Cortex of kidney (tissue), 1 donor: ENCODE measurements at places on chromosomes 6 and 20.

DNA sequence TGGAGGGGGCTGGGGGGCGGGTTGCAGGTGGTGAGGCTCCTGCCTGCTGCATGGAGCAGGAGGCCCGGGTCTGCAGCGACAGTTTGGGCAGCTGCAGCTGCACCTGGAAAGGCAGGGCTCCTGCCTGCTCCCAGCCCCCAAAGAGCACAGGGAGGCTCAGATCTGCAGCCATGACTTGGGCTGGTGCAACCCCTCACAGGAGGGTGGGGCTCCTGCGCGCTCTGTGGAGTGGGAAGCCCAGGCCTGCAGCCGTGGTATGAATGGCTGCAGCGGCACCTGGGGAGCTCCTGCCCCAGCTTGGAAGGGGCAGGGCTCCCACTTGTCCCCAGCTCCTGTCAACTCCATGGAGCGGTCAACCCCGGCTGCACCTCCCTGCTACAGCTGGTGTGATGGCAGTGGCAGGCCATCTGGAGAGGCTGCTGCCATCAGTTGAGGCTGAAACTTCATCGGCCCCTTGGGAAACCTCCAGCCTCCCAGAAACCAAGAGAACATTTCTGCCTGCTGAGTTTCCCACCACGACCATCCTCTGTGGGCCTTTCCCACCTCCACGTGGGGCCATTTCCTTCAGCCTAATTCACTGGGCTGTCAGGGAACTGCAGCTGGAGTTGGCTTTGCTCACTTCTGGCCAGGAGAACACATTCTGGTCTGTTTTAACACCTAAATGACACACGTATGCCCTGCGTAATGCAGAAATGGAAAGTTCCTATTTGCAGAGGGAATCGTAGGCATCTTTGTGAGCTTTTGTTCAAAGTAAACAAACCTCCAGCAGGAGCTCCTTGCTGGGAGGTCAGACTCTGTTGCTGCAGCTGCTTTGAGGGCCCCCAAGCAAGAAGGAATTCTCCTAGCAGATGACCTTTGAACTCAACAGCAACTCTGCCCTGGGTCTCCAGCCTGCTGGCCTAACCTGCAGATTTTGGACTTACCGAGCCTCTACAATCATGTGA lies 429.0 kb downstream of the PREX1 start:
- DNase-seq: no peak

GRCh38 chr20:34083137-34083536 lies 28.9 kb downstream of the EIF2S2 start:
- no peak for DNase-seq

DNA sequence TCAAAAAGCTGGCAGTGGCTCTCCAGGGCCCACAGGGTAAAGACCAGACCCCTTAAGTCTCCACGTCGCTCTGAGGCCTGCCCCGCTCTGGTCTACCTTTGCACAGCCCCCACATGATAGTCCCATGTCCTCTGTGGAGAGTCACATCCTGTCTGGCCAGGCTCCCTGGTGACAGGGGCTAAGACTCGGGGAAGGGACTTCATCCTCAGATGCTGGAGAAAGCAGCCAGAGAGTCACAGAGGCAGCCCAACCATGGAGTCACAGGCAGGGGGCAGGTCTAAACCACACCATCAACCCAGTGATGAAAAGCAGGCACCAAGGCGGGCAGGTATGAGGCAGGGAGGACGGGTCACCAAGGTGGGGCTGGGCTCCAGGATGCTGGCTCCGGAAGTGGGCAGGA lies 62.2 kb downstream of the SLC22A23 start:
- no peak for DNase-seq

DNA sequence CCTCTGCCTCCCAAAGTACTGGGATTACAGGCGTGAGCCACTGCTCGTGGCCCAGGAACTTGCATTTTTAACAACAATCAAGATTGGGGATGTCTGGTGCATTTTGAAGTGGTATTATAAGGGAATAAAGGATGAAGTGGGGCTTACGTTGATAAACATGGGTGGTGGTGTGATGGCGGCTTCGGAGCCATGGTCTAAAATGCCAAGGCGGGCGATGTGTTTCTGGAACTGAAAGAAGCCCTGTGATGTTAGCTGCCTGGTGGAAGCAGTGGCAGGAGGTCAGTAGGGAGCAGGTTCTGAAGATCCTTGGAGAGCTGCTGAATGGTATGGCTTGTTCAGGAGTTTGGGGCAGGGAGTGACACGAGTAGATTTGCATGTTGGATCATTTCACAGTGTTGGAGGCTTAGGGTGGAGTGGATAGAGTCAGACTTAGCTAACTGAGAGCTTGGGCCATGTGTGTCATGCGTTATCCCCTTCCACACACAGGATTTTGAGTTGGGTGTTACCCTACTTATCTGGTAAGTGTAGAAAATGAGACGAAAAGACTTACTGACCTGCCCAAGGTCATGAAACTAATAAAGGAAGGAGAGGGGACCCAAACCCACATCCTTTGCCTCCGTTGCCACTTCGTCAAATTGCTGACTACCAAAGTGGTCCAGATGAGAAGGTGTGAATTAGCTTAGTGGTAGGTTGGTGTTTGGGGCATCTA lies 1.5 kb downstream of the NELFCD start:
- no peak for DNase-seq

GRCh38 chr6:130560231-130560630 lies 194.4 kb downstream of the TMEM200A start:
- no peak for DNase-seq

DNA sequence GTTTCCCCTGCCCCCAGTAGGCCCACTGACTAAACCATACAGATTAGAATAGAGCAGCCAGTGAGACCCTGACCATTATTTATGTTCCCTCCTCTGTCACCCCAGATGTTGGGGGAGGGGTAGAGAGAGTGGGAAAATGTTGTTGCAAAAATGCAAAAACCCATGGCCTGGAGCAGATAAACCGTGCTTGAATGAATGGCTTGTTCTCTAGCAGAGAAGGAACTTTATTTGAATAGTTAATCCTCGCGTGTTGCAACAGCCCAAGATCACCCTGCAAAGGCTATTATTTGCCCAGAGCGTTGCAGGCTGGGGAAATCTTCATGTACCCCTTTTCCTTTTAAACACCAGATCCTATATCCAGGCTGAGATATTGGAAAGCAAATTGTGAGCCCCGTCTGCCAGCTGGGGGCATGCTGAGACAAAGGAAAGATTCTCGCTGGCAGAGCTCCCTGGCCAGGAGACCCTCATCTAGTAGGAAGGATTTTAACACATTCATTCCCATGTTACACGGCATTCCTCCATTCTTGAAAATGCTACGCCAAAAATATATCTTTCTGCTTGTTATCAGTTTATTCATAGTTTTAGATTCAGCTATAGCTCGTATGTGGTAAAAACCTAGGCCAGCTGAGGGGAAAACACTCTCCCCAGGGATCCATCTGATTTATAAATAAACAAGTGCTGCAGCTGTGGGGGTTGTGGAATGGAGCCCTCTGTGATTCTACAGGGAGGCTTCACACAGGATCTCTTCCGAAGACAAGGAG lies 53.0 kb downstream of the LINC00237 start:
- no peak for DNase-seq

DNA sequence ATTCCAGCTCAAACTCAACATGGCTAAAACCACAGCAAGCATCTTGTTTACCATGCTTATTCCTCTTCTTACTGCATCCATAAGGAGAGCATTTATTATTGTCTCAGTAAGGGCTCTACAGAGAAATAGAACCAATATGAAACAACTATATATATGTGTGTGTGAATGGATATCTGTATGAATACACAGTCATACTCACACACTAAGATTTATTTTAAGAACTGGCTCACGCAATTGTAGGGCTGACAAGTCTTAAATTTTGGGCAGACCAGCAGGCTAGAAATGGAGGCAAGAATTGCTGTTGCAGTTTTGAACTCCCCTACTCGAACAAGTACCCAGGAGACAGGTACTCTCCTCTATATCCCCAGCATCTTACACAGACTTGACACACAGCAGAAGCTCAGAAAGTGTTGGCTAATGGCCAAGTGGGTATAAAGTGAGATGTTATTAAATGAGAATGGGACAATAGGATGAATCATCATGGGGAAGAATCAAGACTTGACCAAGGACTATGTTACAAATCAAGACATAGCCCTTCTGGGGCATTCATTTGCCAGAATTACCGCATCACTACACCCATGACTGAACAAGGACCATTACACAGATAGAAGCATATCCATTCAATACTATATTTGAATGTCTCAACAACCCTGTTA lies 13.0 kb downstream of the ZHX3 start:
- DNase-seq: no peak

- DNase-seq: no peak
These were observed 105.0 kb upstream of the BEND6 start for GRCh38 chr6:56849896-56850295.

DNA sequence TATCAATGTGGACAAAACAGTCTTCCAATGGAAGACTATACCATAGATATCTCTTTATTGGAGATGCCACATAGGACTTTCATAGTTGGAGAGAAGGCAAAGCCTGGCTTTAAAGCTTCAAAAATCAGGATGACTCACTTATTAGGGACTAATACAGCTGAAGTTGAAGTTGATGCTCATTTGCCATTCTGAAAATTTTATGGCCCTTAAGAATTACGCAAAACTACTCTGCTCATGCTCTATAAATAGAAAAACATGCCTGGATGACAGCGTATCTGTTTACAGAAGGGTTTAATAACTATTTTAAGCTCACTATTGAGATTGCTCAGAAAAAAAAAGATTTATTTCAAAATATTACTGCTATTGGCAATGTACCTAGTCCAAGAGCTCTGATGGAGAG lies 155.5 kb upstream of the DST start:
- no peak for DNase-seq

GRCh38 chr20:38608188-38608587 lies 6.6 kb downstream of the ARHGAP40 start:
- DNase-seq: no peak

- no peak for DNase-seq
These were observed 47.4 kb downstream of the SLC23A2 start for GRCh38 chr20:4953881-4954280.

GRCh38 chr20:62999580-62999979 lies 7.2 kb downstream of the BHLHE23 start:
- DNase-seq: no peak

DNA sequence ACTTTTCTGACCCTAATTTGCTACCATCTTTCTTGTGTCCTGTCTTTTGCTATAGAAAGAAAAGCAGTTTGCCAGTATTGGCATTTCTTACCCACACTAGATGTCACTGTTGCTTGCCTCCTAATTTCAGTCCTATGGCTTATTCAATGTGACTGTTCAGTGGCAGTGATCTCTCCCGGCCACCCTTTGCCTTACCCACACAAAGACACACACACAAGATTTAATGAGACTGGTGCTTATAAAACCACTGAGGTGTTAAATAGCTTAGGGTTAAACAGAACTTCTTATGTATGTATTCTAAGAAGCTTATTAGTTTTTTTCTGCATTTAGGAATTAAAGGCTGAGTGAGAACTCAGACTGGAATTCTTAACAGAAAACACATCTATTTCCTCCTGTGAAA lies 233.6 kb upstream of the ASCC3 start:
- no peak for DNase-seq

DNA sequence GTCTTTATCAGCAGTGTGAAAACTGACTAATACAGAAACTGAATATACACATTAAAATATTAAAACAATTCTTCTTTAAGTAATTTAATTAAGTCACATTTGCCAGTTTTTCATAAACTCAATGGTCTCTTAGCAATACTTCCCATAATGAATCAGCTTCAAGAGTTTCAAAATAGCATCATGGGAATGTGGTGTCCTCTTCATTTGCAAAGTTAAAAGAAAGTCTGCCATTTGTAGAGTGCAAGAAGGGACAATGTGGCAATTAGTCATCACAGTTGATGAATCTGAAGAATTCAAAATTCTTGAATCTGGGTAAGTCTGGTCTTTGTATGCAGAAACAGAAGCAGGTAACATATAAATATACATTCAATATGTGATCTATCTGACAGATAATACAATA lies 38.7 kb downstream of the SYNE1 start:
- no peak for DNase-seq

GRCh38 chr6:2196079-2196679 lies 49.2 kb downstream of the GMDS start:
- no peak for DNase-seq

GRCh38 chr6:91708534-91708933 lies 1121.7 kb upstream of the MAP3K7 start:
- no peak for DNase-seq

- DNase-seq: no peak
These were observed 284.4 kb upstream of the RNF24 start for GRCh38 chr20:4299773-4300172.

DNA sequence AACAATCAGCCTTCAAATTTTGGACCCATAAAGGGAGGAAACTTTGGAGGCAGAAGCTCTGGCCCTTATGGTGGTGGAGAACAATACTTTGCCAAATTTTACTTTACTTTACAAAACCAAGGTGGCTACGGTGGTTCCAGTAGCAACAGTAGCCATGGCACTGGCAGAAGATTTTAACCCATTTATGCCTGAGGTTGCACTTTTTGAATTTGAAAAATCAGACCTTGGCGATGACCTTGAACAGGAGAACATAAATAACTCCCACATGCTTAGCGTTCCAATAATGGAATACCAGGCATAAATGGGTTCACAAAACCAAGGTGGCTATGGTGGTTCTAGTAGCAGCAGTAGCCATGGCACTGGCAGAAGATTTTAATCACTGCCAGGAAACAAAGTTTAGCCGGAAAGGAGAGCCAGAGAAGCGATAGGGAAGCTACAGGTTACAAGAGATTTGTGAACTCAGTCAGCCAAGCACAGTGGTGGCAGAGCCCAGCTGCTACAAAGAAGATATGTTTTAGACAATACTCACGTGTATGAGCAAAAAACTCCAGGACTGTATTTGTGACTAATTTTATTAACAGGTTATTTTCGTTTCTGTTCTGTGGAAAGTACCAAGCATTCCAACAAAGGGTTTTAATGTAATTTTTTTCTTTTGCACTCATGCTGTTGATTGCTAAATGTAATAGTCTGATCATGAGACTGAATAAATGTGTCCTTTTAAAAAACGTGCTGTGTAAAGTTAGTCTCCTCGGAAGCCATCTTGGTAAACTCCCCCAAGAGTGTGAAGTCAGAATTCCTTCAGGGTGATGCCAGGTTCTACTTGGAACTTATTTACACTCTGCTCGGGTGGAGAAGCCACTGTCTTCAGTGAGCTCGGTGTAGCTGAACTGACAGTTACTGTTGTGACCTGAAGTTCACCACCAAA lies 6.7 kb downstream of the SFT2D1 start:
- DNase-seq: no peak

DNA sequence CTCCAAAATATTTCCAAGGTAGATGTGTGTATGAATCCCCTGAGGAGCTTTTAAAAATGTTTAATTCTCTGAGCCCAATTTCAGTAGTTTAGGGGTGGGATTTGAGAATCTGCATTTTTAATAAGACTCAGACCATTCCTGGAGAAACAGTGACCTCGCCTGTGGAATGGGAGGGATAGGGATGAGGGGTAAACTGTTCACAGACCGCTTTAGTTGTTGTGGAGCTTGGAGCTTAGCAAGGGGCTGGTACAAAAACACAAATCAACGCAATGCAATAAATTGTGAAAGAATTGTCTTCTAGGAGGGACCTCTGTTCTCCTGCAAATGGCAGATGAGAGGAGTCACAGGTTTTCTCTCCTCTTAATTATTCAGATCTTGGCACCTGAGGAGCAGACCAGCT lies 239.3 kb upstream of the SULF2 start:
- no peak for DNase-seq
